ENCODE measurements at places on chromosomes 7 and 10.

- DNase-seq = no peak
Observed at GRCh38 chr7:112531675-112532074, 50.9 kb downstream of the LSMEM1 start.

DNA sequence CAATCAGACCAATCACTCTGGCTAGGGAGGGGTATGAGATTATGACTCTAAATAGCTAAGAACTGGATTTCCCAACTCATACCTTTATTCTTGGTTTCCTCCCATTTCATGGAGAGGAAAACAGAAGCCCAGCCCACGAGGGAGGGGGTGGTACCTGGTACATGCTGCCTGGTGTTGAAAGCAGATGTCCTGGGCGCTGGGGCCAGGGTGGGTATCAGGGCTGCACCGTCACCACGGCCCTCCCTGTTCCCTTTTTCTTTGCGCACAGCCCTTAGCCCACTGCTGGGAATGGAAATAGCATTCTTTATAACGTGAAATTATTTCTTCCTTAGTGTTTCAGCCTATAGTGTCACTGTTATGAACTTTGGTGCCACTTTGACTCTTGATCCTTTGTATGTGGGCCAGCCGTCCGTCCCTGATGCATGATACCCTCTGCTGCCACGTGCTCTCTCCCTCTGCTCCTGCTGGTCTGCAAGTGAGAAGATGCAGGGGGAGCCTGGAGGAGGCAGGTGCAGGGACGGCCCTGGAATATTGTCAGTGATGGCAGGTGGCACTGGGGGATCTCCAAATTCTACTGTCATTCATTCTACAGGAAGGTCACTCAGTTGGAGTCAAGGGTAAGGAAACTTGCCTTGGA, 158.5 kb downstream of the CDH23 start:
- DNase-seq = no peak

- DNase-seq = no peak
Observed at GRCh38 chr10:83636826-83637225, 502.5 kb upstream of the GHITM start.

DNA sequence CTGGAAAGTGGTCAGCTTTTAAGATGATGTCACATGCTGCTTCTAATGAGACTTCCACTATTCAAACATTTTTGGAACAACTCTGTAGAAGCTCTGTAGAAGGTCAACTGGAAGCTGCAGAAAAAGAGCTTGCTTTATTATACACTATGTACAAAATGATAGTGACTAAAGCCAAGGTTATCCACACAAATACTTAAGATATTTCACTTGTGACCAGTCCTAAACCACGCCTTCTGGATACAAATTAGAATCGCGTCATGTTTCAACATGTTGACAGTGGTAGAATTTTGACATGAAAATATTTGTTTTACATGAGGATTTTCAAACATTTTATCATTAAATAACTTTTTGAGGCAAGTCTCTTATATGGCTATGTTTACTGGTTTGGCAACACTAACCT, 499.6 kb upstream of the PHF14 start:
- peak; percentile 13 for DNase-seq

- peak; percentile 56 for DNase-seq
Observed at GRCh38 chr7:2114052-2114451, 118.7 kb downstream of the MAD1L1 start.

GRCh38 chr10:69682955-69683474, 53.0 kb downstream of the FAM241B start:
- no peak for DNase-seq

- DNase-seq = no peak
Observed at GRCh38 chr10:71753091-71753959, 20.0 kb downstream of the VSIR start.

- DNase-seq = no peak
Observed at GRCh38 chr7:36523371-36524101, 133.9 kb downstream of the ANLN start.

GRCh38 chr10:73478636-73479035, 17.2 kb downstream of the PPP3CB start:
- no peak for DNase-seq

- no peak for DNase-seq
Observed at GRCh38 chr7:103795787-103796186, 193.7 kb downstream of the RELN start.

GRCh38 chr7:116952635-116953371, 498 bp upstream of the ST7 start:
- peak; percentile 39 for DNase-seq

DNA sequence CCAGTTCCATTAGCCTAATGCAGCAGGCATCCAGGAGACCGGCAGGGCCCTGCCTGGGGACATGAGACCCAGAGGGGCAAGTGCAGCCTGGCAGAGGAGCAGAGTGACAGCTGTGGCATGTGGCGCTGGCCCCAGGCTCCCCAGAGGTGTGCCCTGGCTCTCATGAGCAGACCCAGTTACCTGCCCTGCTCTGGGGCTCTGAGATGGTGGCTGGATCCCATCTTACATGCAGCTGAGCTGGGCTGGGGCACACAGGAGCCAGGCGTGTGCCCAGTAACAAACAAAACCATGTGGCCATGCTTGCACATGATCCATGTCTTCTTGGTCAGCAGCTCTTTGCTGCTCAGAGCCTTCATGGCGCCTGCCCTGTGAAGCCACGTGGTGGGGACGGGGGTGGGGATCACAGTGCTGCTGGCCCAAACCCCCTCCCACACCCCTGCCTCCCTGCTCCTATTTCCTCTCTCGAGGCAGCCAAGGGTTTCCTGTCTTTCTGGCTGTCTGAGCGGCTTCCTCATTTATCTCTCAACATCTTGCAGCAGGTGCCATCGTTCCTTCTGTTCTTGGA, 40.3 kb upstream of the GTF2I start:
- no peak for DNase-seq

DNA sequence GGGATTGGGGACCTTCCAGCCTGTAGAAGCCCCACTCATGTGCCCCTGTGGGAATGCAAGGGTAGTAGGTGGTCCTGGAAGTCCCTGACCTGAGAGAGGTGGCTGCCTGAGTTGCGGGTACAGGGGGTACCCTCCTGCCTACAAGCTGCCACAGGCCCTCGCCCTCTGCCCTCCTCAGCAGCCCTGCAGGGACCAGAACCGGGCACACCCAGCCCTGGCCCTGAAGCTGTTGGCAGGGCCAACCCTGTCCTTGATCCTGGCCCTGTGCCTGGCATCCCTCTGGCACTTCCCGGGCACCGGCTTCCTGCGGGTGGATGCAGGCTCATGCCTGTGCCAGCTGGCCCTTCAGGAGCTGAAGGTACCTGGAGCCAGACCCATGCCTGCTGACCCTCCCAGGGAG, 54.9 kb upstream of the ELN start:
- DNase-seq = no peak

- peak; percentile 42 for DNase-seq
Observed at GRCh38 chr10:45239642-45240041, 75.8 kb downstream of the OR13A1 start.

DNA sequence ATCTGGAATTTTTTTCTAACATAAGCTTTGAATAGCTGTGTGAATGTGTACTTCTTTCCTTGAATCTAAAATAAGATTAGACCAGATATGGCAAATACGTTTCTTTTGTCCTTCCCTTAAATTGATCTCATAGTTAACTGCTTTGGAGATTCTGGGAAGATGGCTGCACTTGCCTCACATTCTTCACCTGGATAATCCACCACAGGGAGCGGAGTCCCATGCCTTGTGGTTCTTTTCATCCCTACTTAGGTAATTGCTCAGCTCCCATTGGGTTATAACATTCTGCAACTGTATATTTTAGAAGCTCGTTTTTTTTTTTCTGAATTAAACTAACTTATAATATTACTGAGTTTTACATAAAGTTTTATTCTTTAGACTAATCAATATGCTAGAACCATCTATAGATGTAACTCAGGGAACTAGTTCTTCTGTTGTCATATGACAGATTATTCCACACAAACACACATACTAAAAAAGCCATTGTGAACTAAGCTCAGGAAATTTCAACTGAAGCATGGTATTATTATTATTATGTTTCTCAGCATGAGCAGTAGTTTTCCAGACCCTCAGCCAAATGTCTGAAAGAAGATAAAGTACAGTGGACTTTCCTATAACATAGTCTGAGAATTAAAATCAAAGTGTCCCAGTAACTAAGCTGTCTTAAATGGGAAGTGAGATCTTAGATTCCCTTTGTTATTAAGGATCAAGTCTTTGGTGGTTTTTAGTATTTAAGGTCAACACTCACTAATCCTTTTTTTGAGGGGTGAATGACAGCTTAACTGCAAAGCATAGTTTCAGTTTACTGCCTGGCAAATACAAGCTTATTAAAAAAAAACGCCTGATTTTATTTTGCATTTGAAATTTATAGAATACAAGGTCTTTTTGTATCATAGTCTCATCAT, 182.3 kb downstream of the PPP1R9A start:
- no peak for DNase-seq
